ENCODE measurements at places on chromosomes 12 and 14.

- DNase-seq: no peak
Observed at GRCh38 chr12:71645268-71645667, 18.4 kb downstream of the ZFC3H1 start.

- no peak for DNase-seq
Observed at GRCh38 chr14:44369401-44370123, 137.5 kb downstream of the FSCB start.

DNA sequence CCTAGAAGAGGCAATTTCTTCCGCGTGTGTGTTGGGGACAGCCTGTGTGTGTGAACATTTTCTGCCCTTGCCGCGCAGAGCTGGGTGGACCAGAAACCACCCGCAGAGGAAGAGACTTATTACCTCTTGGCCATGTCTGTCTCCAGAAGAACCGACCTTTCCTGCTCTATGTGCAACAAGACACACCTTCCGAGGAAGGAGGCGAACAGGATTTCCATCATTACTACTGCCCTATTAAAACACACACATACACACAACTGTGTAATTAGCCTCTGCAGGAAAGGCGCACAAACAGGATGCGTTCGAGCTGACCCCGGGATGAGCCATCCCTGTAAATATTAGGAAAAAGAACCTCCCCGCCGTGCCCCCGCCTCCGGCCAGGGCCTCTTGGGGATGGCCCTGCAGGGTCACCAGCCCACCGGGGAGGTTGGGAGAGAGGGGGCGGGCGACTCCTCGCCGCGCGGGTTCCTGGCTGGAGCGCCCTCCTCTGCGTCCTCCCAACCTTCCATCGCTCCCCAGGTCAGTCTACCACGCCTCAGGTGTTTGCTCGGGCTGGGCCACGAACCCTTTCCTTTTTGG, 484 bp upstream of the PRKCH start:
- no peak for DNase-seq

- no peak for DNase-seq
Observed at GRCh38 chr12:2082321-2082720, 29.5 kb downstream of the CACNA1C start.

DNA sequence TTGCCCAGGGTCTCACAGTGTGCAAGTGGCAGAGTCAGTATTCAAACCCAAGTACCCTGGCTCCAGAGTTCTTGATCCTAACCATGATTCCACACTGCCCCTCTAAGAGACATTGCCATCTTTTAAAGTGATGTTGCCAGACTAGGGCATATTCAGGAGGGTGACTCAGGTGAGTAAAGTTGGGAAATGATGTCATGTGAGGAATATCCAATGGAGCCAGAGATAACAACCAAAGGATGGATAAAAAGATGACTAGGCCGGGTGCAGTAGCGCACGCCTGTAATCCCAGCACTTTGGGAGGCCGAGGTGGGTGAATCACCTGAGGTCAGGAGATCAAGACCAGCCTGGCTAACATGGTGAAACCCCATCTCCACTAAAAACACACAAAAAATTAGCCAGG, 85.6 kb downstream of the SMOC1 start:
- DNase-seq: no peak

- DNase-seq: no peak
Observed at GRCh38 chr14:60970146-60970545, 10.7 kb downstream of the TRMT5 start.

GRCh38 chr12:106978035-106978800, 8.7 kb downstream of the MTERF2 start:
- no peak for DNase-seq

- DNase-seq: no peak
Observed at GRCh38 chr12:93783832-93784231, 106.7 kb downstream of the CRADD start.

DNA sequence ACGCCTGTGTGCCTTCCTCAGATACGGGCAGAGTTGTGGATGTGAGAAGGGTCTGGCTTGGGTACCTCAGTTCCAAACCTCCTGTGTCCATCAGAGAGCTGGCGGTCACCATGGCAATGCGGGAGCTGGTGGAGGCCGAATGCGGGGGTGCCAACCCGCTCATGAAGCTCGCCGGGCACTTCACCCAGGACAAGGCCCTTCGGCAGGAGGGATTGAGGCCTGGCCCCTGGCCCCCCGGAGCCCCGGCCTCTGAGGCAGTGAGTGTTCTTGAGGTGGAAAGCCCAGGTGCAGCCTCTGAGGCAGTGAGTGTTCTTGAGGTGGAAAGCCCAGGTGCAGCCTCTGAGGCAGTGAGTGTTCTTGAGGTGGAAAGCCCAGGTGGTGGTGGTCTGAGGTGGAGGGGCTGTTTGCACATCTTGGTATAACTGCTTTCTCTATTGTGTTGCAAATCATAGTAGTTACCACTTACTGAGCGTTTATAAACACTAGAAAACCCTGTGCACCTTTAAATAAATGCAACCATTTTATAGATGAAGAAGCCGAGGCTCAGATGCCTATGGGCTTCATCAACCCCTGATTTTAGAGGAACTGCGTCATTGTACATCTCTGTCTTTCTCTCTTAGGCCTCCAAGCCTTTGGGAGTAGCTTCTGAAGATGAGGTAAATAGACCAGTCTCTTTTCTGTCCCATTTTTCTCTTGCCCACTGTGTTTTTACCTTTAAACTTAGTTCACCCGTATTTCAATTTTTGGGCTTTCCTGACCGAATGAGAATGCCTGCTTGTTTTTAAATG, 976 bp downstream of the PEX5 start:
- DNase-seq: no peak

DNA sequence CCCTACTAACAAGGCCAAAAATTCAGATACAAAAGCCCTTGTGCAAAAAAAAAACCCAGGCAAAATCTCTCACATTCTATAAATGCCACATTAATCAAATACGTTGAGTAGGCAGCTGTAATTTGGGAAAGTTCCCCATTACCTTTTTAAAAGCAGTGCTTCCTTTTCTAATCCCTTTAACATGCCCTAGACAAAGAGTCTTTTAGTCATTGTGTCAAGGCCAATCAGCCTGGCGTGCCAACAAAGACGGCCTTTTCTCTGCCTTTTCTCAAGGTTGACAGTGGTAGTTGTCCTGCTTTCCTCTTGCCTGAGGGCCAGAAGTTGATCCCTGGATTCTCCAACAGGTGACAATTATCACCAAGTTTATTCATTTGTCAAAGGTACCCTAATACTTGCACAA, 62.5 kb upstream of the METAP2 start:
- no peak for DNase-seq

- no peak for DNase-seq
Observed at GRCh38 chr14:64062381-64063115, 209.7 kb downstream of the SYNE2 start.

GRCh38 chr14:95440496-95440895, 76.0 kb downstream of the SYNE3 start:
- DNase-seq: no peak

- no peak for DNase-seq
Observed at GRCh38 chr12:9740106-9740750, 7.3 kb upstream of the CLECL1 start.

GRCh38 chr14:98954349-98955000, 317.5 kb downstream of the BCL11B start:
- no peak for DNase-seq

- DNase-seq: no peak
Observed at GRCh38 chr12:94263011-94263811, 114.8 kb downstream of the PLXNC1 start.

DNA sequence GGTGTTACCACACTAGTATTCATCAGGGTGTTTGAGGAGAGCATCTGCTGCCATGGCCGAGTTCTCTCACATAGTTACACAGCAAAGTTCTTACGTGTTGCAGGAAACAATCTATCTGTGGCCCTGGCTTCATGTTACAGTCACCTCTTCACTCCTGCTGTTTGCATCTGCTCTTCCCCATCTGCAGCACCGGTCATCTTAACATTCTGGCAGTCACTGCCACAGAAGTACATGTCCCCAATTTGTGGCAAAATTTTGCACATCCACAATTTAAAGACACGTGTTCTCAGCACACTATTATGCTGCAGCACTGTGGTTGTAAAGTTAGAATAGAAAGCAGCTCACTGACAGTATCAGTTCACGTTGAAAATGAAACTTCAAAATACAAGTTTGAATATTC, 23.2 kb downstream of the MAPK1IP1L start:
- no peak for DNase-seq

DNA sequence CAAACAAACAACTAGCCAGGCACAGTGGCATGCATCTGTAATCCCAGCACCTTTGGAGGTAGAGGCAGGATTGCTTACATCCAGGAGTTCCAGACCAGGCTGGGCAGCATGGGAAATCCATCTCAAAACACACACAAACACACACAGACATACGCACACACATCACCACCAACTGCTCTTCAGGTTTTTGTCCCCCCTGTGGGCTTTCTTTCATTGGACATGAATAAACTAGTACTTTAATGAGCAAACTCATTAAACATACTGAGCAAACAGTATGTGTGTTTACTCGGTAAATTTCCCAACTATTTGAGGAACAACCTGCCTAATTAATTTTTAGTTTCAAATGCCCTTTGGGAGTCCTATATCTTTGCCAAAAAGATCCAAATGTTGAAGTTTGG, 10.1 kb upstream of the RASSF3 start:
- DNase-seq: no peak

DNA sequence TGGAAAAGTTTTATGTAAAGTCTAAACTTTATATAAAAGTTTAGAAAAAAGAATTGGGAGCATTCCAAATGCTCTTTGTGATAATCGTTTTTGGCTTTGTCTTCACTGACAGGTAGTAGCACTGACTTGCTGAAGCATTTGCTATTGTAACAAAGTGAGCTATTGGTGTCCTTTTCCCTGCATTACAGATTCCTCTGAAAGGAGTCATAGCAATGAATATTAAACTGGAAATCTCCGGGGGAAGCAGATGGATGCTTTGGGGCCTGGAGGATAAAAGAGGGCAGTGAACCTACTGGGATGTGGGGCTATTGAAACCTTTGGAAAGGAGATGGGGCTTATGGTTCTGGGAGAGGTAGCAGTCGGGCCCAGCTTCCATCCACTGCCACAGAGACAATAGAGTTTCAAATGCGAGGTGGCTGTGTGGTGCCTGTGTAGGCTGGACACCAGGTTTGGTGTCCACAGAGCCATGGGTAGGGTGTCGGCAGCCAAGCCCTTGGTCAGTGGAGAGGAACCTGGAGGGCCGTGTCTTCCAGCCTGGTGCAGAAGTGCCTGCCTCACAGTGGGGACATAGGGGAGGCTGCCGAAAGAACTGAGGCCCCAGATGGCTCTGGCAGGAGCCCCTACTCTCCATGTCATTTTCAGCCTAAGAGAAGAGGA, 10.1 kb downstream of the GSG1 start:
- peak; percentile 19 for DNase-seq

DNA sequence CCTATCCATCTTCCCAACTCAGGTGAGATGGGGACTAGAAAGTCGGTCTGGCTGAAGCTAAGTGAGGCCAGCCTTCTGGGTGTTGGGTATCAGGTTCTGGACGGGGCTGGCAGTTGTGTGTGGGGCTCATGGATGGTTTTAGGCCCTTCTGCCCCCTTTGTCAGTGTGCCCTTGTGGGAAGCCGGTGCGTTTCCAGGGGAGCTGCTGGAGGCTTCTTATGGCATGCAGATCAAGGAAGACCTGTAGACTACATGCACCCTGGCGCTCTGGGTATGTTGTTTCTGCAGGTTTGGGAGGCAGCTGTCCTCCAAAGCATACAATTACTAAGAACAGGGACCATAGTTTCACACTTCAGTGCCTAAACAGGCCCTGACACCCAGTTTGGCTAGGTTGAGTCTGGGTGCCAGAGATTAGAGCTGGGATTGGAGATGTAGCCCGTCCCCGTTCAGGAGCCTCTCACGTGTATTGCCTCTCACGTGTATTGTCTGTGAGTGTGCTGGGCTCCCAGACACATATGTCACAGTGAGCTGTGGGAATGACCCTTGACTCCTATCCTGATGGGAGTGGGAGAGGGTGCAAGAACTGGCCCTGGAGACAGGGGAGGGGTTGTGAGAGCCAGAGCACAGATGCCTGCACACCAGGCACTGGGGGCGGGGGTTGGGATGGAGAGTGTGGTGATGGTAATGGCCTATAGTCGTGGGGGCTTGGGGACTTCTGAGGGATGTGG, 84.4 kb downstream of the SLC25A47 start:
- no peak for DNase-seq

DNA sequence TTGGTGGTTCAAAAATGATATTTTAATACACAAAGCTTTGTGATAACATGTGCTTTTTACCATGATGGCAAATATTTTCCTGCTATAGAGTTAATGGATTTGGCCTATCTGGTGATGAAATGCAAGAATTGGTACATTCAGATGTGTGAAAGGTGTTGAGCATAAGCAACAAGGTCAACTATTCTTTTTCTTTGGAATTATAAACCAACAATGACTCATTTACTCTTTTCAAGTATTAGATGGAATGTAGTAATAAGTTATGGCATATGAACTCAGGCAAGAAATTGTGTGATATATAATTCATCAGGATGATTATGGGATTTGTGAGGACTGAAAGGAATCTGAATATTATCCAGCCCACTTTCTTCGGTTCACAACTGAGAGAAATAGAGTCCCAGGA, 471.4 kb downstream of the ETNK1 start:
- no peak for DNase-seq

DNA sequence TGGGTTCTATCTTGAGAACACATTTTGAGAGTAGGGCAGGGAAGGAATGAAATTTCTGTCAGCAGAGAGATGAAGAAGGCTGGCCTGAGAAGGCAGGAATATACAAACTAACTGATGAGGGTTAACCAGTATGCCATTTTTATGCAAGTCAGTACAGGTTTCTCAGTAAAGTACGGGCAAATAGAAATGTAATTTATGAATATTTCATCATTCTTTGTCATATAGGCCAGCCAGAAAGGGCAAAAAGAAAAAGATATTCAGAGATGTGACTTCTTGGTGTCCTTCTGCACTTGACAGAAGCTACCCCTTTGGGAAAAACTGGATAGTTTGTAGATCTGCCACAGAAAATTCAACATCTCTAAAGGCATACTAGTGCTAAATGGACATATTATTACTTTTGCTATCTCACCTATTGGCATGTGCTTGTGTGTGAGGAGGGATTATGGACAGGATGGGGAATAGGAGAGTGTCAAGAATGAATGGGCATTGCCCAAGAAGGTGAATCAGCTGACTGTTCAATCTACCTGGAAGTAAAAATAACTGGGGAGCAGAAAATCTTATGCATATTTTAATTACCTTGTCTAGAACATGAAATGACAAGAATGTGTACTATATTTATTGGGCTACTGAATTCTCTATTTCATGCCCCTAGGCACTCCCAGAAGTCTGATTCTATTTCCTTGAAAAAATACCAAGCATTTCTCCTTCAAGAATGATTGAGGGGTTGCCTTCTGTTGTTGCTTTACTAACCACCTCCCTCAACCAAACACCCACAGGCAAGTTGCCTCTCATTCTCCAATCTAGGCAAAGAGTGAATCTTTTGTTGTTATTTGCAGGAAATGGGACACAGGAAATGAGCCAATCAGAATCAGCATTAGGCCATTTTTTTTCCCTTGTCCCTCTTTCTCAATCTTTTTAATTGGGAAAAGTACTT, 175.1 kb upstream of the SLC38A2 start:
- DNase-seq: no peak

- DNase-seq: no peak
Observed at GRCh38 chr12:120101617-120102016, 14.9 kb downstream of the RAB35 start.

All from HTR-8/SVneo (cell line).